Activated CD8-positive, alpha-beta memory T cell treated with anti-CD3 and anti-CD28 coated beads, Interleukin-2, amount 10 ng/mL, durations not matched to agents 7 days and 5 days (primary cell): ENCODE measurements at places on chromosomes 4 and X. TPM values are rescaled to one million over a fixed set of nuclear protein-coding genes. Genes with fewer than 3 reads are reported as not detected.

- no peaks in the 10 kb centered on the region for H3K36me3 ChIP-seq
- no peak overlapping the region for H3K4me3 ChIP-seq
- no peak for DNase-seq
- no peaks in the 10 kb centered on the region for H3K27me3 ChIP-seq
- no peaks in the 10 kb centered on the region for H3K4me1 ChIP-seq
Observed at GRCh38 chr4:158051401-158052235, 121.2 kb downstream of the GASK1B start.

- no peak overlapping the region for H3K4me3 ChIP-seq
- no peak for DNase-seq
- no peak overlapping the region for H3K27ac ChIP-seq
- H3K27me3 ChIP-seq: peaks cover 66% of the 10 kb centered on the region
- peaks cover 6% of the 10 kb centered on the region for H3K4me1 ChIP-seq
- no peaks in the 10 kb centered on the region for H3K36me3 ChIP-seq
Observed at GRCh38 chr4:153733751-153734448, 25.9 kb downstream of the RNF175 start.

GRCh38 chrX:136825771-136826170 lies 45.0 kb upstream of the ARHGEF6 start:
- no peak for DNase-seq
- no peak overlapping the region for H3K27ac ChIP-seq
- no peaks in the 10 kb centered on the region for H3K4me1 ChIP-seq
- no peaks in the 10 kb centered on the region for H3K27me3 ChIP-seq
- H3K4me3 ChIP-seq: no peak overlapping the region
- peaks cover 3% of the 10 kb centered on the region for H3K36me3 ChIP-seq

GRCh38 chrX:64885850-64886249 lies 90.4 kb downstream of the ZC4H2 start:
- no peaks in the 10 kb centered on the region for H3K27me3 ChIP-seq
- H3K27ac ChIP-seq: no peak overlapping the region
- peaks cover 1% of the 10 kb centered on the region for H3K36me3 ChIP-seq
- no peak for DNase-seq
- H3K4me3 ChIP-seq: no peak overlapping the region

- no peak overlapping the region for H3K27ac ChIP-seq
- no peaks in the 10 kb centered on the region for H3K36me3 ChIP-seq
- no peaks in the 10 kb centered on the region for H3K27me3 ChIP-seq
- no peak for DNase-seq
Observed at GRCh38 chr4:125666635-125667034, 351.9 kb downstream of the FAT4 start.

DNA sequence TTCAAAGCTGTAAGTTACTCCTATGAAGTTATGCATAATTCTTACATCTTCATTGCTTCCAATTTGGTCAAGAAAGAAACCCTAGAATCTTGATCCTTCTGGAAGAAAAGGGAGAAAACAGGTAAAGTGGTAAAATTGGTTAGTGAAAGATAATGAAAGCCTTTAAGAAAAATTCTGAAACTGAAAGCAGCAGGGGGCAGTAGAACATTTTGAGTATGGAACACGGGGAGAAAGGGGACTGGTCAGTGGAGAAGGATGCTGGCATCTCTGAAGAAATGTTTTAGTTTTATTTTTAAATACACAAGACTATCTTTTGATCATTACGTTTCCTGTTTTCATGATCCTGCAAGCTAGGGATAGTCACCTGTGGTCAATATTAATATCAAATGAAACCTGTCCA lies 54.3 kb downstream of the SLIT2 start:
- no peak overlapping the region for H3K4me3 ChIP-seq
- no peaks in the 10 kb centered on the region for H3K4me1 ChIP-seq
- no peaks in the 10 kb centered on the region for H3K27me3 ChIP-seq

GRCh38 chr4:111954550-111954949 lies 190.7 kb upstream of the FAM241A start:
- H3K27ac ChIP-seq: no peak overlapping the region
- H3K4me1 ChIP-seq: no peaks in the 10 kb centered on the region
- no peaks in the 10 kb centered on the region for H3K36me3 ChIP-seq
- H3K27me3 ChIP-seq: no peaks in the 10 kb centered on the region
- no peak for DNase-seq
- H3K4me3 ChIP-seq: no peak overlapping the region

- H3K36me3 ChIP-seq: peaks cover 23% of the 10 kb centered on the region
- peaks cover 61% of the 10 kb centered on the region for H3K4me1 ChIP-seq
- no peak overlapping the region for H3K4me3 ChIP-seq
- DNase-seq: no peak
- H3K27me3 ChIP-seq: no peaks in the 10 kb centered on the region
Observed at GRCh38 chr4:39713691-39714090, 15.8 kb downstream of the UBE2K start.

DNA sequence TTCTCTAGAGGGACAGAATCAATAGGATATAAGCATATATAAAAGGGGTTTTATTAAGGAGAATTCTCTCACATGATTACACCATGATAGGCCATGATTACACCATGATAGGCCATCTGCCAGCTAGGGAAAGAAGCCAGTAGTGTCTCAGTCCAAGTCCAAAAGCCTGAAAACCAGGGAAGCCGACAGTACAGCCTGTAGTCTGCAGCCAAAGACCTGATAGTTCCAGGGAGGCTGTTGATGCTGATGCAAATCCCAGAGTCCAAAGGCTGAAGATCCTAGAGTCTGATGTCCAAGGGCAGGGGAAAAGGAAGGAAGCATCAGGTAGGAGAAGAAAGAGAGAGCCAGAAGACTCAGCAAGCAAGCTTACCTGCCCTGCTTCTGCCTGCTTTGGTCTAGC lies 411.3 kb upstream of the EMCN start:
- H3K4me3 ChIP-seq: no peak overlapping the region
- no peaks in the 10 kb centered on the region for H3K27me3 ChIP-seq
- H3K36me3 ChIP-seq: no peaks in the 10 kb centered on the region
- H3K27ac ChIP-seq: no peak overlapping the region
- peaks cover 17% of the 10 kb centered on the region for H3K4me1 ChIP-seq
- DNase-seq: no peak

DNA sequence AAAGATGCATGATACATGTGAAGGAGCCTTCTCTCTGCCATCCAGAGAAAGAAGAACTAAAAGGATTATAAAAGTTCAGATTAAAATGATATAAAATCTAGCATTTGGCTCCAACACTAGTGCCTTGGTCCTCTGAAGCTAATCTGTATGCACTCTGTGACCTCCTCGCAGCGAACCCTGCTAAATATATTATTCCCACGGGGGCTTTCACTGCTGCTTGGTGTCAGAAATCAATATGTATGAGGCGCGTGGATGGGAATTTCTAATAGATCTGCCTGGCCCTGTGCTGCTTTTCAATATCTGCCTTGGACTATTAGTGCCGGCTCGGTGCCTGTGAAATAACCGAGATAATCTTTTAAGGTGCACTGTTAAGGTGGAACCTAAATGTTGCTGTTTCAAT lies 69.7 kb downstream of the CXXC4 start:
- H3K27me3 ChIP-seq: no peaks in the 10 kb centered on the region
- no peak overlapping the region for H3K27ac ChIP-seq
- no peak overlapping the region for H3K4me3 ChIP-seq
- H3K4me1 ChIP-seq: no peaks in the 10 kb centered on the region

- no peak overlapping the region for H3K4me3 ChIP-seq
- DNase-seq: no peak
- H3K4me1 ChIP-seq: peaks cover 5% of the 10 kb centered on the region
- H3K36me3 ChIP-seq: no peaks in the 10 kb centered on the region
Observed at GRCh38 chrX:69029771-69030170, 135.5 kb downstream of the PJA1 start.

TEC gene
- total RNA-seq: 3.0 TPM

FGF13 gene
- total RNA-seq: not detected

TLL1 gene
- not detected for total RNA-seq

GAGE1 gene
- not detected for total RNA-seq
